Fibroblast of lung (primary cell): ENCODE measurements at places on chromosomes 16 and 17. TPM values are rescaled to one million over a fixed set of nuclear protein-coding genes. Genes with fewer than 3 reads are reported as not detected.

The SHISA9 gene
- 0.03 TPM in 1 of 2 replicates, not detected in the other for polyA plus RNA-seq

The ARRB2 gene
- polyA plus RNA-seq = 4.6 and 8.3 TPM in 2 replicates

DNA sequence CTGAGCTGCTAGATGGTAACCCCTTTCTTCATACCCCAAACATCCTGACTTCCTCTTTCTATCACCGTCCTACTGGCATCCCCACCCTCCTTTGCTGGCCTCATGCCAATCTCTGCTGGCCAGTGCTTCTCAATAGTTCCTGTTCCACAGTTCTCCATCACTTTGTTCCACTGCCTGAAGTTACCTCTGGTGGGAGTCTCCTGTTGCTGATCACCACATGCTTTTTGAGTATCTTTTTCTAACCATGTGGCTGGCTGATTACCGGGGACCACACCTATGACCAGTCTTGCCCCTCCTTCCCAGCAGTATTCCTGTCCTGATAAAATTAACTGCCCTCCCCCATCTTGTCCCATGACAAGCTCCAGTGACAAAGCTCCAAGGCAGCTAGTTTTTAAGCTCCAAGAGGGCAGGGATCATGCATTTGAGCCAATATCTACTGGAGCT, 380.4 kb upstream of the CCL2 start:
- no peak overlapping the region for H3K27ac ChIP-seq
- H3K4me1 ChIP-seq = no peaks in the 10 kb centered on the region
- H3K4me3 ChIP-seq = no peak overlapping the region
- no peaks in the 10 kb centered on the region for H3K36me3 ChIP-seq
- no peak for DNase-seq

DNA sequence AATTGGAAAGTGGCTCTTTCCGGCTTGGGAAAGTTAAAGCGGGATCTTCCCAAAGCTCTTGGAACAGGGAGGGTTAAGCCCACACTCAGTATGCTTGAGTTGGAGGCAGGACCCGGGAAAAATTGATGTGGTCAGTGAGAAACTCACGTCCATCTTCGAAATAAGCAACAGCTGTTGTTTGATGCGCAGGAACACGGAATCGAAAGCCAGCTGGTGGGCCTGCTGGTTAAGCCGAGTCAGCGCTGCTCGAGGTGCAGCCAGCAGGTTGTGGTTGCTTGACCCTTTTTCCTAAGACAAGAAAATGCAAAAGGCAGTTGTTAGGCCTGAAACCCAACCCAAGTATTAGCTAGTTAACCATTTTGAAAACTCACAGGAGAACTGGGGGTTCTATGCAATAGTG, 49.4 kb downstream of the COG7 start:
- H3K36me3 ChIP-seq = peaks cover 12% of the 10 kb centered on the region
- H3K4me3 ChIP-seq = no peak overlapping the region
- H3K27ac ChIP-seq = no peak overlapping the region
- H3K4me1 ChIP-seq = peaks cover 2% of the 10 kb centered on the region

- H3K27ac ChIP-seq = no peak overlapping the region
- no peaks in the 10 kb centered on the region for H3K27me3 ChIP-seq
- DNase-seq = no peak
Observed at GRCh38 chr16:11302977-11303376, 21.8 kb upstream of the PRM1 start.

- H3K4me3 ChIP-seq = no peak overlapping the region
- H3K36me3 ChIP-seq = no peaks in the 10 kb centered on the region
- H3K4me1 ChIP-seq = no peaks in the 10 kb centered on the region
- DNase-seq = no peak
- H3K27me3 ChIP-seq = no peaks in the 10 kb centered on the region
Observed at GRCh38 chr17:32553168-32553567, 66.4 kb downstream of the CDK5R1 start.
